ENCODE measurements at places on chromosomes 7 and 10. TPM values are rescaled to one million over a fixed set of nuclear protein-coding genes. Genes with fewer than 3 reads are reported as not detected.

- no peak overlapping the region for H3K4me3 ChIP-seq
- H3K4me1 ChIP-seq, result no peaks in the 10 kb centered on the region
- no peaks in the 10 kb centered on the region for H3K27me3 ChIP-seq
- no peaks in the 10 kb centered on the region for H3K36me3 ChIP-seq
- no peak overlapping the region for H3K27ac ChIP-seq
Measured at GRCh38 chr10:132700156-132701098, 85.5 kb downstream of the NKX6-2 start.

Gene OR6B1
- not detected for total RNA-seq

Gene HMX3
- total RNA-seq, result not detected

Gene SPDYE16
- 0.34 TPM for total RNA-seq

DNA sequence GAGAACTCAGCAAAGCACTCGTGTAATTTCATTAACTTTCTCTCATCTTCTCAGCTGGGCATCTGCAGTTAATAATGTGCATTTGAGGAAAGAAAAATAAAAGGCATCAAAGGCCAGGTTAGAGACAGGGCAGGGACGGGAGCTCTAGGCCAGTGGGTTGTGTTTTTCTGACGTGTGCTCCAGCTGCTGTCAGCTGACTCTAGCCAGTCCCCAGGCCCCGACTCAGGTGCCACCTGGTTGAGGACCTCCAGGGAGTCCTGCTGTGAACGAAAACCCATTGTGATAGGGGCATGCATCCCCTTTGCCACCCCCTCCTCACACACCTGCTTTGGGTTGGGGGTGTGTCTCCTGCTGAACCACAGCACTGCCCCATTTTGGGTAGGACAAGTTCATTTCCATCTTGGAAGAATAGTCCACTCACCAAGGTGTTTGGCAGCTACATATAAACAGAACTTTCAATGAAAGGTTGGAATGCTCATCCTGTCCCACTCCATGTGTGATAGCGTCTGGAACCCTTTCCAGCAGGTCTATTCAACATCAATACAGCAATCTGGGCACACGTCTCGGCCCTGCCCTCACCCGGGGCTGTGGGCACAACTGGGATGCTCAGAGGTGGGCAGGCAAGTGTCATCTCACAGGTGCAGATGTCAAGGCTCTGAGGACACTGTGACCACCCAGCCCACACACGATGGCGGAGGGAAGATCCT lies 146.1 kb upstream of the FAM20C start:
- H3K27ac ChIP-seq, result no peak overlapping the region
- H3K4me1 ChIP-seq, result peaks cover under 1% of the 10 kb centered on the region
- H3K27me3 ChIP-seq, result peaks cover 54% of the 10 kb centered on the region
- no peak overlapping the region for H3K4me3 ChIP-seq
- no peaks in the 10 kb centered on the region for H3K36me3 ChIP-seq

DNA sequence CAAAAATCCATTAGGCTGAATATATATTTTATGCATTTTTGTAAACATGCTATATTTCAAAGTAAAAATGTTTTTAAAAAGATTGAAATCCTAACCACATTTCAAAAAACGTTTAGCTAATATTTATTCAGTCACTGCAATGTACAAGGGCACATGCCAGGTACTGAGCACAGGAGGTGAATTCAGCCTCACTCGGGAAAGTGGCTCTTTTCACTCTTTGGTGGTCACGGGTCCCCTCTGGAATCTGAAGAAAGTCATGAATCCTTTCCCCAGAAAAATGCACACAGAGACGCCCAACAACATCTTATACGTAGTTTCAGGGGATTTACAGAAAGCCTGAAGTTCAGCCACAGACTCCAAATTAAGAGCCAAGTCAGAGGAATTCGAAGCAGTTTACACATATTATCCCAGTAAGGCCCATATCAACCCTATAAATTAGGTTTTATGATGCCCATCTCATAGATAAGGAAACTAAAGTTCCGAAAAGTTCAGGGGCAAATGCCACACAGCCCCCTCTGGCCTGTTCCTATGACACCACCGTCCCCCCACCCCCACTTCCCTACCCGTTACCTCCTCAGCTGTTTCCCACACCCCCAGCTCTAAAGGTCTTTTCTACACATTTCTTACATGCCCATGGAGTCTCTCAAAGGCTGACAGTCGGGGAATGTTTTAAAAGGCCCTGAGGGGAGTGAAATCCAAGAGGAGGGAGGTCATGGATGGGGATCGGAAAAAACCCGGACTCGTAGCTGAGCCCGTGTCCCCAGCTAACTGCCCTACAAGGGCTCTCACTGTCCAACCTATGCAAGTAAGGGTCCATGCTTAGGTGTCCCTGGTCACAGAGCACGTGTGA lies 9.6 kb upstream of the SVOPL start:
- no peaks in the 10 kb centered on the region for H3K36me3 ChIP-seq
- H3K4me3 ChIP-seq, result no peak overlapping the region
- no peak for DNase-seq
- no peak overlapping the region for H3K27ac ChIP-seq

Gene CHST15
- total RNA-seq, result 11.7 TPM

- peaks cover 76% of the 10 kb centered on the region for H3K36me3 ChIP-seq
- H3K27ac ChIP-seq, result no peak overlapping the region
- no peaks in the 10 kb centered on the region for H3K4me1 ChIP-seq
- DNase-seq, result peak; percentile 35
- no peaks in the 10 kb centered on the region for H3K27me3 ChIP-seq
- H3K4me3 ChIP-seq, result no peak overlapping the region
Measured at GRCh38 chr7:99002827-99003212, 124.5 kb downstream of the TRRAP start.

Gene CFAP46
- total RNA-seq, result 9.4 TPM

Gene SOSTDC1
- 0.13 TPM for total RNA-seq

DNA sequence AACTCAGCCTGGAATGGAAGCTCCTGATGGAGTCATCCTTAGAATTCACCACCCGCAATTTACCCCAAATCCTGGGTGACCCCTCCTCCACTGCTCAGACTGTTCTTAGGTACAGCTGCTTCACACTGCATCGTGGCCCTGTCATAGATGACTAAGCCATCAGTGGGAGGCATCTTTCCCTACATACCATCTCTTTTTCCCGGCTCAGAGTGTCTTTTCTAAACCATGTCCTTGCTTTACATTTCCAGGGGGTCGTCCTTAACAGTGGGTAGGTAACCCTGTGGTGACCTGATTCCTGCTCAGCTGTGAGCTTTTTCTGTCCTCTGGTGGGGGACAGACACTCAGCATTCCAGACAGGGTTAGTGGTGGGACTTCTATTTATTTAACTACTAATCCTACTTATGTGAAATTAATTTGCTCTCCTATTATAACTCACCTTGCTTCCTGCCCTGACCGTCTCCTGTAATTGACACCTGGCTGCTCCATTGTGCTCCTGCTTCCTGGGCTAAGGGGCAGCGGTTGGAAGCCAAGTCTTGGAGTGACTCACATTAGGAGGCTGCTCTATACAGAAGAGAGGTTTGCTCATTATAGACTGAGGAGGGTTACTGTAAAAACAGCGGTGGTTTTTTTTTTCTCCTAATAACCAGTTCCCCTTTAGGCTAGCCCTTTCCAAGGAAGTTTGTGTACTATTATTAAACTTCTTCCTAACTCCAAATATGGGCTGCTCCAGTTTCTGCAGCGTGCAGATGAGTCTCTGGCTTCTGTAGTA lies 40.6 kb downstream of the PYROXD2 start:
- peaks cover 3% of the 10 kb centered on the region for H3K4me1 ChIP-seq
- H3K27ac ChIP-seq, result no peak overlapping the region
- H3K27me3 ChIP-seq, result no peaks in the 10 kb centered on the region
- H3K4me3 ChIP-seq, result no peak overlapping the region
- peak; percentile 80 for DNase-seq

Gene CYP3A7
- not detected for total RNA-seq

Gene ZNF862
- total RNA-seq, result 8.3 TPM

GRCh38 chr7:130400120-130400572 lies 19.9 kb downstream of the CPA1 start:
- H3K36me3 ChIP-seq, result no peaks in the 10 kb centered on the region
- no peaks in the 10 kb centered on the region for H3K27me3 ChIP-seq
- H3K27ac ChIP-seq, result no peak overlapping the region
- no peak overlapping the region for H3K4me3 ChIP-seq
- no peak for DNase-seq
- no peaks in the 10 kb centered on the region for H3K4me1 ChIP-seq

Gene ABCB4
- 0.41 TPM for total RNA-seq

- no peak overlapping the region for H3K4me3 ChIP-seq
- no peaks in the 10 kb centered on the region for H3K4me1 ChIP-seq
- no peak for DNase-seq
- H3K27me3 ChIP-seq, result no peaks in the 10 kb centered on the region
- H3K27ac ChIP-seq, result no peak overlapping the region
- no peaks in the 10 kb centered on the region for H3K36me3 ChIP-seq
Measured at GRCh38 chr7:148274118-148274517, 316.4 kb upstream of the C7orf33 start.

- no peak overlapping the region for H3K4me3 ChIP-seq
- no peak overlapping the region for H3K27ac ChIP-seq
- H3K27me3 ChIP-seq, result no peaks in the 10 kb centered on the region
- peak; percentile 81 for DNase-seq
- H3K36me3 ChIP-seq, result no peaks in the 10 kb centered on the region
- H3K4me1 ChIP-seq, result no peaks in the 10 kb centered on the region
Measured at GRCh38 chr10:51083356-51083853, 9.1 kb downstream of the PRKG1 start.

Gene TUBB8
- total RNA-seq, result 0.50 TPM

- H3K27me3 ChIP-seq, result no peaks in the 10 kb centered on the region
- DNase-seq, result no peak
- H3K27ac ChIP-seq, result no peak overlapping the region
- H3K4me1 ChIP-seq, result peaks cover 10% of the 10 kb centered on the region
Measured at GRCh38 chr10:10526846-10527245, 490.8 kb upstream of the CELF2 start.

DNA sequence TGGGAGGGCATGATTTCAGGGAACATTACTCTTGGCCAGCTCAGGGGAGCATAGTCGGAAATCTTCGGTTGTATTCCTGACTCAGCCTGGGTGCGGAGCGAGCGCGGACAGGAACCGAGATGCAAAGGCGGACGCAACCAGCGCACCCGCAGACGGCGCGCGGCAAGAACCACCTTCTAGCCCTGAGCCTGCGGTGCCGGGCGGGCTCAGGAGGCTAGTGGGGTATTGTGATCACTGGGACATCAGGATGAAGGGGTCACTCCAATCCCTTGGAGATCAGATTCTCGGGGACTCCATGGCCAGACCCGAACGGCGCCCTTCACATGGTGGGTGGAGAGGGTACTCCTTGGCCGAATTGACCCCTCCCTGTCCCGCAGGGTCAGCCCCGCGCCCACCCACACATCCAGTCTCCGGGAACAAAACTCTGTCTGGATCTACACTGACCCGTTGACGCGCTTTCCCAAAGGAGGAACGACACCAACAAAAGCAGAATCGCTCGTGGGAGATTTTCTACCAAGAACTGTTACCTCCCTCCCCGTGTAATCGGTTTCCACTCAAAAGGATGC lies 730.5 kb downstream of the ZWINT start:
- H3K27ac ChIP-seq, result no peak overlapping the region
- peak overlapping the region; percentile 84 for H3K4me3 ChIP-seq
- H3K36me3 ChIP-seq, result no peaks in the 10 kb centered on the region
- peak; percentile 75 for DNase-seq

DNA sequence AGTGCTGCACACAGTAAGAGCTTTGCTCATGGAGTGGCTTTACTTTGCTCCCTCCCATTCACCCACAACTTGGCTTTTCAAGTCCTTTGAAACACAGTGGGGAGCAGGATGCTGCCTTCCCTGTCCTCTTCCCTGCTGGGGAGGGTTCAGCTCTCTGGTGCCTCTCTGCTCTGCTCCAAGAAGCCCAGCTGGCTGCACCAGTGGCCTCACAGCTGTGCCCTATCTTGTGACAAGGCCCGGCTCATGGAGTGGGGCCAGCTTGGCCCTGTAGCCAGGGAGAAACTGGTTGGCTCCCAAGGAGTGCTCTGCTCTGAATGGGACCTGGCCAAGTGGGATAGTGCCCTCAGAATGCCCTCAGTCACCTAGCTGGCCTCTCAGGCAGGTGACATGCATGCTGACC lies 212.3 kb upstream of the ZMIZ1 start:
- H3K27me3 ChIP-seq, result no peaks in the 10 kb centered on the region
- no peaks in the 10 kb centered on the region for H3K36me3 ChIP-seq
- H3K4me3 ChIP-seq, result no peak overlapping the region
- H3K4me1 ChIP-seq, result no peaks in the 10 kb centered on the region

- peaks cover 34% of the 10 kb centered on the region for H3K27me3 ChIP-seq
- peak; percentile 91 for DNase-seq
- H3K4me3 ChIP-seq, result peak overlapping the region; percentile 93
- H3K36me3 ChIP-seq, result peaks cover 38% of the 10 kb centered on the region
Measured at GRCh38 chr10:17229967-17230682, 2.1 kb downstream of the VIM start.

GRCh38 chr7:47295606-47296005 lies 286.3 kb downstream of the TNS3 start:
- no peaks in the 10 kb centered on the region for H3K27me3 ChIP-seq
- no peak overlapping the region for H3K4me3 ChIP-seq
- H3K27ac ChIP-seq, result no peak overlapping the region
- no peak for DNase-seq
- H3K4me1 ChIP-seq, result no peaks in the 10 kb centered on the region
- peaks cover 45% of the 10 kb centered on the region for H3K36me3 ChIP-seq

- no peak overlapping the region for H3K27ac ChIP-seq
- H3K36me3 ChIP-seq, result no peaks in the 10 kb centered on the region
- no peak overlapping the region for H3K4me3 ChIP-seq
- peaks cover 8% of the 10 kb centered on the region for H3K4me1 ChIP-seq
- no peak for DNase-seq
- no peaks in the 10 kb centered on the region for H3K27me3 ChIP-seq
Measured at GRCh38 chr7:20409961-20410360, 79.3 kb downstream of the ITGB8 start.

Gene PON3
- total RNA-seq, result 0.54 TPM

GRCh38 chr7:144969787-144970186 lies 133.9 kb upstream of the TPK1 start:
- H3K4me1 ChIP-seq, result no peaks in the 10 kb centered on the region
- no peaks in the 10 kb centered on the region for H3K36me3 ChIP-seq
- H3K4me3 ChIP-seq, result no peak overlapping the region
- H3K27me3 ChIP-seq, result no peaks in the 10 kb centered on the region
- no peak for DNase-seq

Measured in endodermal cell (in vitro differentiated cells).